ENCODE measurements at places on chromosomes 12 and 14.
A peak's percentile ranks its signal among the peaks of the same experiment; 100 is the strongest.

DNA sequence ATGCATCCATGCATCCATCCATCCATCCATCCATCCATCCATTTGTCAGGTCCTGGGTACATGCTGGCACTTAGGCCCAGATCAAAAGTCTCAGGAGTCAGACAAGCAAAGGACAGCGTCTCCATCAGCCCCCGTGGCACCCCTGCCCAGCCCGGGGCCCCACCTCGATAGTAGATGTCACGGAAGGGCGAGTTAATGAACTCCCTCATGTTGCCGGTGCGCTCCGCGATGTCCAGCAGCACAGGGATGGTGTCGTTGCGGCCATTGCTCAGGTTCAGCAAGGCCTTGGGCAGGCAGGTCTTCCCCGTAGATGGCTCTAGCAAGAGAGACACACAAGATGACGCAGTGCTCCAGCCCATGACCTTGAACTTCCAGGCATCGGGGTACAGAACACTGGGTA, 30.4 kb downstream of the TRPV4 start:
- no peak for DNase-seq

DNA sequence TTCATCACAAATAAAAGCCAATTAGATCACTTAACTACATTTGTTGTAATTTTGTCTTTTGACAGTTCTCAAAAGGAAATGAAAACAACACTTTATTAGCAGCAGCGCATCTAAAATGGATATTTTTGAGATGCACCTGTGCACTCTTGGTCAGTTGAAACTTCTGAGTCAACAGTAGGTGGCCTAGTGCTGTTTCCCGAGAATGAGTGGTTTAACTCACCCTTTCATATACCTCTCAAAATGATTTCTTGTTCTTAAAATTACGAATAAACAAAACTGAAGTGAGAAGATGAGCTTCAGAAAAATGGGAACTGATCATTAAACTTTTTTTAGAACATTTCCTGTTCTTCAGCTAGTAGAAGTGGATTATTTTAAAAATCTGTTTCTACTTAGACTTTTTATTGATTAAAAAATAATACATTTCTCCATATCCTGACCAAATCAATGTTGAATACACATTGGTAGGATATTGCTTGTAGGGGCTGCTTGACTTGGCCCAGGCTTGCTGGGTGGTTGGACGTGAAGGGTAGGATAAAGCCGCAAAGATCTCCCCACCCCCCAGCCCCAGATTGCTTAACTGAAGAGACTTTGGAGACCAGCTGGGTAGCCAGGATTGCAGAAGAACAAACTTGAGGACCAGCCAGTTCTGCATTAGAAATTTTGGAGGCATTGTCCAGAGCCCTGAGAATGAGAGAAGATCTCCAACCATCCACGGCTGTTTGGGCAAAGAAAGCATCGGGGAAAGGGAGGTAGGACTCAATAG, 22.3 kb upstream of the STK38L start:
- no peak for DNase-seq

GRCh38 chr14:91284146-91284790, 39.8 kb upstream of the GPR68 start:
- DNase-seq: peak; percentile 53

DNA sequence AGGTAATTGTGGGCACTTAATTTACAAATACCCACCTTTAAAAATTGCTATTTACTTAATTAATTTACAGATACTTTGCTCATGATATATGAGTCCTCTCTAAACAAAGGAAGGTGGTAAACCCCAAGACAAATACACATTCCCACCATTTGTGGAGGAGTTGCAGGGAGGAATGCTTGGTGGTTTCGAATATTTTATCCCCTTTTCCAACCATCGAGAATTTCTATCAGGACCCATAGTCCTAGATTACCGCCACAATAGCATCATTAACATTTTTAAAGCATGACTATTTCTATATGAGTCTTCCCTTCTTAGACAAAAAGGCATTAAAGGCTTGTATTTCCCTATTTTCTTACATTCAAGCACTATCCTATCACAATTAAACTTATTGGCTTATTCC, 34.2 kb upstream of the PLEKHA5 start:
- DNase-seq: no peak

- DNase-seq: peak; percentile 47
Observed at GRCh38 chr12:12282761-12283425, 16.0 kb upstream of the LRP6 start.

DNA sequence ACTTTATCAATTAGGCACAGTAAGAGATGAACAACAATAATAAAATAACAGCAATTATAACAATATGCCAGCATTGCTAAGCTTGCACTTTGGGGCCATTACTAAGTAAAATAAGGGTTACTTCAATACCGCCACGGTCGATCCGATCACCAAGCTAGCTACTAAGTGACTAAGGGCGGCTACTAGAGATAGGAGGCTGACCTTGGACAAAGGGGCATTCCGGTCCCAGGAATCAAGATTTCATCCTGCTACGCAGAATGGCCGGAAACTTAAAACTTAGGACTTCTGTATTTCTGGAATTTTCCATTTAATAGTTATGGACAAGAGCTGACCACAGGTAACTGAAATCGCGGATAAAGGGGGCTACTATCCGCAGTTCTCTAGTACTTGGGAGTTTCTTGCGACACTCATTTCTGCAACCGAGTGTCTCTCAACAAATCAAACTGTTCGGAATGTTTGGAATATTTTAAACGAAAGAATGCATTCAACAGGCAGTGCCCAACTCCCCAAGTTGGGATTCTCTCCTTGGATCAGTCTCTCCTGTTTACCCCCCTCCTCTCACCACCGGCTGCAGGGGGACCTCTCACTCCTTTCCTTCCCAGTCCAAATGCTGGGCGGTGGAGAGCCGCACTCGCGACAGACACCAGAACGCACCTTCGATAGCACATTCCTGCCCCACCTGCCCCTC, 650 bp downstream of the HEBP1 start:
- no peak for DNase-seq

GRCh38 chr14:78946949-78947348, 776.8 kb downstream of the NRXN3 start:
- no peak for DNase-seq

DNA sequence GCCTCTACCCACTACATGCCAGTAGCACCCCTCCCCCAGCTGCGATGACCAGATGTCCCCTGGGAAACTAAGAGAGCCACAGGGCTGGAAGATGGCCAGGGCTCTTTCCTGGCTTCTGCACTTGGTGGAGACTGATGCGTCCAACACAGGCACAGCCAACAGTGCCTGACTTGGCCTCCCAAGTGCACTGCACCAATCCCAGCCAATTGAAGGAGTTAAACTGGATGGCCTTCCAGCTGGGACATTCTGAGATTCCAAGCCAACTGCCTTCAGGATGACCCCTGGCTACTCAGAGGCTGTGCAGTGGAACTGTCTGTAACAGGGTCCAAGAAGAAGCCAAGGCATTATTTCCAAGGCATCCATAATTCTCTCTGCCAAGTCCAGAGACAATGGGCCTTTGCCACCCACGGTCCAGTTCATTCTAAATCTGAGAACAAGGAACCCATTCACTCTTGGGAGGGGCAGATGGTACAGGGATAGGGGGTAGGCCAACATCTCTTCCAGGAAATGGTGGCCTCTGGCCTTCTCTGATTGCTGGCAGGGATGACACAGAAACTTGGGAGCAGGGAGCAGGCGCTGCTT, 35.2 kb downstream of the PRIMA1 start:
- DNase-seq: no peak

DNA sequence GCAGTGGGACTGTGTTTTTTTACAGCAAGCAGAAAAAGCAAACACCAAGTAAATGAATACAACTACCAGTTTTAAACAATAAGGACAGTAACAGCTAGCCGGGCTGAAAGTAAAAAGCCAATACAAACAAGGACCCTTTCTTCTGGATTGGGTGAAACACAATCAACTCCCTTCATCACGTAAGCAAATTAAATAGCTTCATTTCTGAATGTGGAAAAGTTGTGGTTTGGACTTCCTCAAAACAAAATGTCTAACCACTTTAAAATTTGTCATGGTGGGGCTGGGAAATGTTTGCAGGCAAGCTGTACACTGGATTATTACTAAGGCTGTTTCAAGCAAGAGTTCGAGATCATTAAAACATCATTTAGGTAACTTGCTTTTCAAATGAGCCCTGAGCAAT, 47.4 kb downstream of the TCHP start:
- DNase-seq: no peak

- no peak for DNase-seq
Observed at GRCh38 chr12:480831-481816, 21.4 kb downstream of the B4GALNT3 start.

DNA sequence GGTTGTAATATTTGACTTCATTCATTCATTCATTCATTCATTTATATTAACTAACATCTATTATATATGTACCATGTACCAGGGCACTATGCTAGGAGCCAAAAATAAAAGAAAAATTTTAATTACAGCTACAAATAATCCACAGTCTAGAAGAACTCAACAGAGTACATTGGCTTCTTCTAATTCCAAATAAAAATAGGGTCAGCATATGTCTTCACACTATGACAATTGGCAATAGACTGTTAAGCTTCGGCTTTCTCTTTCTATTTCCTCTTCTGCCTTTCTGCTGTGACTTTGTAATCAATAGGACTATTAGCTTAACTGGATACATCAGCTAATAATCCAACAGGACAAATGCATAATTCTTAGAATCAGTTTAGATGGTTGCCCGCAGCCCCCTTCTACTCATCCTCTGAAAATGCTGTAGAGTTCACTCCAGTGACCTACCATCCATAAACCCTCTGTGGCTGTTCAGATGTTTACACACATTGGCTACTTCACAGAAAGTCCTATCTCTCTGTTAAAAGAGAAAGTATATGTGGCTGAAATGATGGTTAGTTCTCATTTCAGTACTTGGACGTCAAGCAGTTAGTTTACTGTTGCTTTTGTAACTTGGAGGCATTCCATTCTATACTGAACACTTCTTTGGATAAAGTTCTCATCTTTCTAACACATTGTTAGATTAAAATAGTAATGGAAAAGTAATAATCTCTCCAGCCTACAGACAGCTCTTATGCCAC, 445.5 kb upstream of the GARIN6 start:
- no peak for DNase-seq

- no peak for DNase-seq
Observed at GRCh38 chr14:99419905-99420304, 60.8 kb downstream of the SETD3 start.

DNA sequence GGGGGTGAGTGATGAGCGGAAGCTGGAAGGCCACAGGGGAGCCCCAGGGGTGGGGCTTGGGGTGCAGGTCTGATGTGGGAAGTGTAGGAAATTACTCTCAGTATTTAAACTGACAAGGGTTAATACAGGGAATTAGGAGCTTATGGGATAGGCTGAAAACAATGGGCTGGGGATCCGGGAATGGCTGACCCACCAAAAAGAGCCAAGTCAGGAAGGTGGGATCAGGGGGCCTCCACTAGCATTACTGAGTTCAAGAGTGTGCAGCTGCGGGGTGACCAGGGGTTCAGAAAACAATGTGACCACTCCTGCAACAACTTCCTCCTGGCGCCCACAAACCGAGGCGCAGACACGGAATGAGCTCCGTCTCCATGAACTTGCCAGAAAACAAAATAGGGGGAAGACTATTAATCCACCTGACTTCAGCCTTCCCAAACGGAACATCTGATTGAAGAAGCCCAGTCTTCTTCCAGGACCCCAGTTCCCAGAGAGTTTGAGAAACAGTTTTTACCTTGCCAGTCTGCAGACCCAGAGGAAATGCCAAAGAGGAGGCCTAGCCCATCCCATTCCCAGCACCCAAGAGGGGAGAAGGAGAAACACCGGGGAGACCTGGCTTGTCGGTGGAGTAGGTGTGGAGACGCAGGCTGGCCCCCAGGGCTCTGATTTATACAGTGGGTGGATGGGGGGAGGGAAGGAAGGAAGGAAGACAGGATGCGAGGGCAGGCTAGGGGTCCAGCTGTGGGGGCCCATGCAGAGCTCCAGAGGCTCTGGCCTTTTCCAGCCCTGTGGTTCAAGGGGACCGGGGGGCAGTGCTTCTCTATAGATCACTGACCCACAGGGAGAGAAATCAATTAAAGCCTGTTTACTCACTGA, 16.5 kb upstream of the YY1 start:
- no peak for DNase-seq

DNA sequence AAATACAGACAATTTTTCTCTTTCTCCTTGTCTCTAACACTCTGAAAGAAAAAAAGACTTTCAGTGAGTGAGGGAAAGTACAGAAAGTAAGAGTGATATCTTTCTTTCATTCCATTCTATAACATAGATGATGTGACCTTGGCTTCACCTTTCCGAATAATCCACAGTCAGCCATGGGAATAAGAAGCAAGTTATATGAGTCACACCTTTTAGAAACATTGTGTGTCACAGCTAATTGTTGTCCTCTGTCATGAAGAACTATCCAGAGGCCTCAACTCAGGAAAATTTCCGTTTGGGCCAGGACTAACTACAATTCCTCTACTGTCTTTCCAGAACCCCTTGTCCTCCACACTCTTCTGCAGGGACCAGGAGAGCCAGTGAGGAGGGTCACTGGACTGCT, 209.7 kb upstream of the FAR2 start:
- peak; percentile 56 for DNase-seq

GRCh38 chr12:13220838-13221237, 24.3 kb downstream of the EMP1 start:
- DNase-seq: no peak

DNA sequence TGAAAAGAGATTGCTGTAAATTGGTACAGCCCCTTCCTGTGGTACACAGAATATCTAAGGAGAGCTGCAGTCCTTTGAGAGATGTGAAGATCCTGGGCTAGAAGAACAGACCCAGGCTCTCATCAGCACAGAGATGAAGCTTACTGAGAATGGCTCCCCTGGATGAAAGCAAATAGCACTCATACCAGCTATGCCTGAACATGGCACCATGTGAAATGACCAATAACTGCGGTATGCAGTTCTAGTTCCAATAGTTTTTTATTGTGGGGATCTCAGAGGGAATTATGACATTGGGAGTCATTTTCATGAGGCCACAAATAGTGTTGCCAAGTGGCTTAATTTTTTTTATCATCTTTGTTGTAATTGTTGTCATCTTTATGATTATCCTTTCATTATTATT, 15.4 kb upstream of the TRHDE start:
- no peak for DNase-seq

DNA sequence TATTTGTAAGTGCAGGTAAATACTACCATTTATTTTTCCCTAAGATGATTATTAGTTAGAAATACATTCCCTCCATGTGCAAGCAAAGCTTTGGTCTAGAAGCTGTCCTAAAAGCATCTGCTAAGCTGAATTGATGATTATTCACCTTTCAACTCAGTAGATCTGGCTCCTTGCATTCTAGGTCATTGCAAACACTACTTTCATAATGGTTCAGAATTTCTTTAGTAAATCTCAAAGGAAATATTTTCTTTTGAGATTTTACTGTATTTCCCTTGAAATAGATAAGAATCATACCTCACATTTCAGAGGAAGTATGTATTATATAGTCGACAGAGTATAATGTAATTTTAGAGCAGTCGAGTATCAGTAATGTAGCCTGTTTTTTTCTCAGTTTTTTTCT, 2.4 kb downstream of the ETNK1 start:
- DNase-seq: no peak

- DNase-seq: no peak
Observed at GRCh38 chr12:19641235-19642080, 202.2 kb downstream of the AEBP2 start.

DNA sequence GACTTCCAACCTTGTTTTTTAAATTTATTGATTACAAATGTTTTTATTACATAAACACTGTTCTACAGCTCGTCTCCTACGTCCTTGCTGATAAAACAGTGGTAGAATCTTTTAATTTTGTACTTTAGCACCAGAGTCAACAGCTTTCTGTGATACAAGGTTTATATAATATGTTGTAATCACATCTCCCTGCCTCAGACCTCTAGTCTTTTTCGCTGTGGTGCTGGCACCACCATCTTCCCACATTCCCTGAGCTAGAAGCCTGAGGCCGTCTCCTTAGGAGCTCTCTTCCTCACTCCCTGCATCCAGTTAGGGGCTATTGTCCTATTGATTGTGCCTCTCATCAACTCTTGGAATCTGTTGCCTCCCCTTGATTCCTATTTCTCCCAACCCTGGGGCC, 17.1 kb downstream of the MTHFD1 start:
- DNase-seq: no peak
